ENCODE measurements at places on chromosomes 12 and 14.
A peak's percentile ranks its signal among the peaks of the same experiment; 100 is the strongest.

GRCh38 chr14:42428996-42429395 is 822.3 kb downstream of the LRFN5 start:
- DNase-seq: no peak

DNA sequence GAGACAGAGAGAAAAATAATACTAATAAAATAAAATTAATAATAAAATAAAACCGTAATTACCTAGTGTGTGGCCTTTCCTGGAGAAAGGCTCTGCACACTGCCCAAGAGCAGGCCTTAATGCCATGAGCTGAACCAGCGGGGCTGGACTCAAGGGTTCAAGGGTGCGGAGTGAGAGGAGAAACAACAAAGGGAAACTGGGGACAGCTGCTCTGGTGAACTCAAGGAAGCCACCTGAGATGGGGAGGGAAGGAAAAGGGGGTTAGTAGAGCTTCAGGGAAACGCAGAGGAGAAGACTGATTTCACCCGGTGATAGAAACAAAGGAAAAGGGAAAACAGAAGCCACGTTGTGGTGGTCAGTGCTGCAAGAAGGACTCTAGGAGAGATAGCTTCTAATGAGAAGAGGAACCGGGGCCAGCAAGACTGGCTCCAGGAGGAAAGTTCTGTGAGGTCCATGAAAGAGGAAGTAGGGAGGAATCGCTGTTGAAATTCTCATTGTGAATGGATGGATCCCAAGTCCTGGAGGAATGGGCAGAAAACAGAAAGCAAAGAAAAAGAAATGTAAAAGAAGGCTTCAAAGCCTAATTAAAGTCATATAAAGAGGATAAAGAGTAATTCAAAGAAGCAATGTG is 48.3 kb upstream of the BCL2L14 start:
- no peak for DNase-seq

- DNase-seq: no peak
Measured at GRCh38 chr14:70651522-70651921, 9.8 kb downstream of the TTC9 start.

GRCh38 chr12:78622529-78623195 is 241.9 kb upstream of the SYT1 start:
- no peak for DNase-seq

DNA sequence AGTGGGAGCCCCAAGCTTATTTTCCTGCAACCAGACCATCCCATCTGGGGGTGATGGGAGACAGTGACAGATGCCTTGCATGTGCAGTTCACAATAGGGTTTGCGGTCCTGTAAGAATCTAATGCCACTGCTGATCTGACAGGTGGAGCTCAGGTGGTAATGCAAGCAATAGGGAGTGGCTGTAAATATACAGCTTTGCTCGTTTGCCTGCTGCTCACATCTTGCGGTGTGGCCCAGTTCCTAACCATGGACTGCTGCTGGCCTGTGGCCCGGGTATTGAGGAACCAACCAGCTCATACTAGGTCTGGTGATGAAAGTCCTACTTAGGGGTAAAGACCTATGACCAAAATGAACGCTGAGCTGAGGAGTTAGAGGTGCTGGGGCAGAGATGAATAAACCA is 36.1 kb upstream of the CCDC88C start:
- no peak for DNase-seq

- no peak for DNase-seq
Measured at GRCh38 chr12:53978477-53979356, 4.0 kb upstream of the HOTAIR start.

GRCh38 chr14:30507209-30507608 is 51.7 kb upstream of the G2E3 start:
- no peak for DNase-seq

DNA sequence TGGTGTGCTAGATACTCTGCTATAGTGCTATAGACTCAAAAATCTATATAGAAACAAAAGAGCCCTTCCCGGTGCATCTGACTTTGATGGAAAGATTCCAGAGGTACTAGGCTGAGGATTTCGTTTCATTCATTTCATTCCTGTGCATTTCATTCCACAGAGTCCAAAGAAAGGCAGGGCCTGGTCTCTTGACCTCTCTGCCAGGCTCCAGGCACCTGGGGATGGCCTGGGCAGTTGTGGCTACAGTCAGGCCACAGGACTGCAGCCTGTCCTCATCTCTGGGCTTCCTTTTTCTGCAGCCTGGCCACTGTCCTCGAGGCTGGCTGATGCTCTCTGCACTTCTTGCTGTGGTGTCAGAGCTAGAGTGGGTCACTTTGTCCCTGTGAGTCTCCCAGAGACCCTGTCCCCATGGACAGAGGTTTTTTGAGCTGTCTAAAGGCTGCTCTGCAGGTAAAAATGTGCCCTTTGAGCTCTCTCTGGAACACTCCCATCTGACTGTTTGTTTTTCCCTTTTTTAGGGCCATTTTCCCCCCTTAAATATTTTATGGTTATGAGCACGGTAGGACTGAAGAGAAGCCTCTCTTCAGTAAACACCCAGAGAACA is 3.2 kb upstream of the VDR start:
- no peak for DNase-seq

- DNase-seq: peak; percentile 37
Measured at GRCh38 chr12:23671881-23672280, 277.6 kb downstream of the SOX5 start.

DNA sequence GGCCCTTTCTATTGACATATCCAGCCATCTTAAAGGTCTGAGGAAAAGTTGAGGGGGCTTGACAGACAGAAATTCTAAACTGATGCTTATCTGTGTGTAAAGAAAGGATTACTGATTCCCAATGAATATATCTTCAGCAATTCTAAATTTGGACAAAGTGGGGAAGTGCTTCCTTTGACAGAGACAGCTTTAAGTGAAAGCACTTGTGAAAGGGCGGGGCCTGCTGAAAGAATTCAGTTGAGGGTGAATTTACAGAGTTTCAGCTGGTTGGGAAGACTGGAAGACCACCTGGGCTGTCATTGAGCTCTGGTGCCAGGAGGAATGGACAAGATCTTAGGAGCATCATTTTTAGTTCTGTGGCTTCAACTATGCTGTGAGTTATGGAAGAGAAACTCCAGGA is 412.5 kb upstream of the OR4E1 start:
- no peak for DNase-seq

GRCh38 chr12:48960834-48961233 is 3.5 kb upstream of the ARF3 start:
- DNase-seq: no peak

DNA sequence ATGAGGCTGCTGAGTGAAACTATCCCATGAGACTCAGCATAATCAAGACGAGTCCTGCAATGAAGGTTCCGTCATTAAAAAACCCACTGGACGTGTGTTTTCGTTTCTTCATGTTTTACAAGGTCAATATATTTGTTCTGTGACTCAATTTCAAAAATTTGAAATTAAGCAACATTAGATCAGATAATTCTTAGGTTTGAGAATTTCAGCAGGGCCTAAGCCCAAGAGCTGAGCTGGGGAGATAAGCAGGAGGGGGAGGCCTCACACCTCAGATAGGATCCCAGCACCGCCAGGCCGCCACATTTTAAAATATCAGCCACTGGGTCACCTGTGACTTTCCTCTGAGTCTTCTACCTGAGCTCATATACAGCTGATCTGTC is 13.3 kb downstream of the STX2 start:
- DNase-seq: no peak

DNA sequence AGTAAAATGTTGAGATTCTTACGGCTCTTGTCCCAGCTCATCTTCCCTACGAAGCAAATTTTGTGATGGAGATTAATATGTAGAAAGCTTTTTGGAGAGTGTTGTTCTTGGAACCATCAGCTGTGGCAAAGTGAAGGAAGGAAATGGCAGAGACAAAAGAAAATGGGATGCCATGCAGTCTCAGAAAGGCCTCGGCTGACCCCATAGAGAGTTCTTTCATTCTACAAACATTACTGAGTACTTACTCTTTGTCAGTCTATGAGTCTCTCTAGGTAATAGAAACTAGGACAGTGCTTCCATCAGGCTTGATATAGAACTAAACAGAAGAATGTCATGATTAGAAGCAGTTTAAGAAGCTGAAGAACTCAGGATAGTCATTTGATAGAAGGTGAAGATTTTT is 134.1 kb downstream of the PLEKHA5 start:
- no peak for DNase-seq

GRCh38 chr12:114835031-114835430 is 151.1 kb upstream of the TBX3 start:
- no peak for DNase-seq

DNA sequence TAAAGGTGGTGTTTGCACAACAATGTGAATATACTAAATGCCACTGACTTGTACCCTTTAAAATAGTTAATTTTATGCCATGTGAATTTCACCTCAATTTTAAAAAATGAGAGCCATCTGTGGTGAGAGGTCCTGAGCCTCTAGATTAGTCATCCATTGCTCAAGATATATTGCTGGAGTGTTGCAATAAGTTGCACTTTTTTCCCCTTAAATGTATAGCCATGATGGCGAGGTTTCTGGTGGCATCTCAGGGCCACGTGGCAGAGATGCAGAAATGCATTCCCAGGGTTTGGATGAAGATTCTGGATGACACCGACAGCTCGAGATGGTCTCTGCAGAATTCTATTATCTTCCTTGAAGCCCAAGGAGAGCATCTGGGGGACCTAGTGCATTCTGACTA is 153.7 kb downstream of the AACS start:
- no peak for DNase-seq

- DNase-seq: peak; percentile 75
Measured at GRCh38 chr12:53677800-53678148, 1.9 kb upstream of the ATP5MC2 start.

DNA sequence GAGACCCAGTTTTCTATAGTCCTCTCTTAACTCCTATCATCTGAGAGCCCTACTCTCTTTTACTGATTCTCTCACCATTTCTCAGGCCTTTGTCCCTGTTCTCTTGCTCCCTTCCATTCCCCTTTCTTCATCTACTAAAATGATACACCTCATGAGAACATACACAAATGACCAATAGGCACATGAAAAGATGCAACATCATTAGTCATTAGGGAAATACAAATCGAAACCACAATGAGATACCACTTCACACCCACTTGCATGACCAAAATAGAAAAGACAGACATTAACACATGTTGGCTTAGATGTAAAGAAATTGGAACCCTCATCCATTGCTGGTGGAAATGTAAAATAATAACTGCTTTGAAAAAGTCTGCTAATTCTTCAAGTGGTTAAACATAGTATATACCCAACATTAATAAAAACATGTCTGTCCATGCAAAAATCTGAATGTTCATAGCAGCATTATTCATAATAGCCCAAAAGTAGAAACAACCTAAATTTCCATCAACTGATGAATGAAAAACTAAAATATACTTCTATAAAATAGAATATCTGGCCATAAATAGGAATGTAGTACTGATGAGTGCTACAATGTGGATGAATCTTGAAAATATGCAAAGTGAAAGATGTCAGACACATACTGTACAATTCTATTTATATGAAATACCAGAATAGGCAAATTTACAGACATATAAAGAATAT is 66.0 kb downstream of the DENND5B start:
- no peak for DNase-seq

DNA sequence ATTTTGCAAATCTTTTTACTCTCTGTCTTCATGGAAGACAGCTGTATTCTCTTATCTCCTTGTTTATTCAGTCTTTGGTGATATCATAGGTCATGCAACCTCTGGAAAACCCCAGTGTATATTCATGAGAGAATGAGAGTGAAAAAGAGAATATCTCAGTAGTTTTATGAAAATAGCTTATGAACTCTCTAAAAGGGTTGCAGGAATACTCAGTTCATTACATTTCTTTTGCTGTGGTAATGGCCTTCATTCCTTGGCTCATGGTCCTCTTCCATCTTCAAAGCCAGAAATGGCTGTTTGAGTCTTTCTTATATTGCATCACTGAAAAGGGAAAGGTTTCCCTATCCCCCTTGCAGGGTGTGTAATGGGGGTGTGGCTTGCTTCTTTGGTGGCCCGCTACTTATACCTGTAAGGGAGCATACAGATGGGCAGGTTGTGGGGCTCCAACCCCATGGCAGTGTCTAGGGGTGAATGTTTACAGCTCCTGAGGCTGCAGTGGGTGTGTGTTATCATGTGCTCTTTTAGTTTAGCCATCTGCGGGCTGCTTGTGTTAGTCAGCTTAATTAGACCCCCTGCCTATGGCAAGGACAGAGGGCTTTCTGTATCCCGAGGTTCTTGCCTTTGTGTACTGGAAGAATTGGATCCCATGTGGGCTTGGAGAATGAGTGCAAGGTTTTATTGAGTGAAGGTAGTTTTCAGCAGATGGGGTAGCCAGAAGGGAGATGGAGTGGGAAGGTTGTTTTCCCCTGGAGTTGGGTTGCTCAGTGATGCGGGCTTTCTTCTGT is 150.2 kb downstream of the CCDC91 start:
- DNase-seq: no peak
